Effector memory CD4-positive, alpha-beta T cell (primary cell): ENCODE measurements at places on chromosomes 1 and 21.

DNA sequence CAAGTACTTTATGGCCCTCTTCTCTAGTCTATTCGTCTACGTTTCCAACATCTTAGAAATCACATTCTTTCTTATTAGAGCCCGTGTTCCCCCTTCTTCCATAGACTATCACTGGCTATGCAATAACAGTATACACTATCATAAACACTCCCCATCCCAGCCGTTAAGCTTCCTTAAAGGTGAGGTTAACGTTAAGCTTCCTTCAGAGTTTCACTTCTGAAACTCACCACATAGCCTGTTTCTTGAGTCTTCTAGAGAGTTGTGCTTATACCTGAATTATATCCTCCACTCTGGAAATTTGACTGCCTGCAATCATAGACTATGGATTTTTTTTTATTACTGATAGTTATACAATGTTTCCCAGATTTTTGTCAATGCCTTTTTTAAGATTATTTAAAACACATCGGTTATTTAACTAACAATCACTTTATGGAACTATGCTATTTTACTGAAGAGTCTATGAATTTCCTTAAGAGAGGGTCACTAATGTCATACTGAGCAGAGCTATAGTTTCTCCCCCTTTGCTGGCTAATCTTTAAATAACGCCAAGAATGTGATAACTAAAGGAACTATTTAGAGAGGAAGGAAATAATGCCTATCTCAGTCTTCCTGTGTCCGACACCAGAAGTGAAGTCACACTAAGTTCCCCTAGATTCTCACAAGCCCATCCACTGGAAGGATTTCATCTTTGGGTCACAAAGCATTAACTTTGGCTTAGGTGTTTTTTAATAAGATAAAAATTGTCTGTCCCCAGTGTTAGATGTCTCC is 16.8 kb downstream of the FCER1A start:
- DNase-seq, result no peak

GRCh38 chr1:29282135-29282923 is 46.0 kb downstream of the PTPRU start:
- DNase-seq, result no peak

GRCh38 chr1:19717467-19717866 is 52.8 kb downstream of the HTR6 start:
- no peak for DNase-seq

GRCh38 chr1:219626865-219627264 is 14.0 kb upstream of the ZC3H11B start:
- DNase-seq, result no peak

DNA sequence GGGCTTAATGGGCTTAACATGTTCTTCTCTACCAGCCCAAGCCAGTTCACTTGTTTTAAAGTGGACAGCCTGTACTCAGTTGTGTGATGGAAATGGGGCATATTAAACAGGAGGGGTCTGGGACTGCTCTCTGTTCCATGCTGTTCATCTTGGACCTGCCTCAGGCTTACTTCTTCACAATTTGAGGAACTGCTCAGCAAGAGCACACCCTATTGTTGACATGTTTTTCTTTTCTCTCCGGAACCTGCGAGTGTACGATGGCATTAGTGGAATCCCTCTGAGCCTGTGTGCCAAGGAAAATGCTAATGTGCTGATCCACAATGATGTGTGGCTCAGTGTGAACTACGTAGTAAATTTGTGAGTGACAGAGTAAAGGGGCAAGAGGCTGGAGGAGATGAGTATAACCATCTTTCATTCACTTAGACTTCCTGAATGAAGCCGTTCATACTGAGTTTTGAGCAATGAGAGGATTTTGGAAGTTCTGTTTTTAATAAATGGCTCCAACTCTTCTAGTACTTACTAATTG is 6.9 kb downstream of the AHCYL1 start:
- no peak for DNase-seq

DNA sequence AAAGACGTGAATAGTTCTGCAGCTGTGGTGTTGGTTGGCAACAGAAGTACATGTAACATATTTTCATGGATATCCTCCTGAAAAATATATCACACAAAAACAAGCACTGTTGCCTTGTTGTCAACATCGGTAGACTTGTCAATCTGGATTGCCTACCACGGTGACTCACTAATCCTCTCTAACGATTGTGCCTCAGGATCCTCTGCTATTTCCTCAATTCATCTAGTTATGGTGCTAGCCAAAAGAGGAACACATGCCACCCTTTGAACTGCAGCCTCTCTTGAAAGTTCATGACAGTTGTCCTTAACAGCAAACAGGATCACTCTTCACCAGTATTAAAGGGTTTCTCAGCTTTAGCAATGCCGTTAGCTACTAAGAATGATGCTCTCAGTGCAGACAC is 25.7 kb downstream of the RASAL2 start:
- DNase-seq, result no peak

DNA sequence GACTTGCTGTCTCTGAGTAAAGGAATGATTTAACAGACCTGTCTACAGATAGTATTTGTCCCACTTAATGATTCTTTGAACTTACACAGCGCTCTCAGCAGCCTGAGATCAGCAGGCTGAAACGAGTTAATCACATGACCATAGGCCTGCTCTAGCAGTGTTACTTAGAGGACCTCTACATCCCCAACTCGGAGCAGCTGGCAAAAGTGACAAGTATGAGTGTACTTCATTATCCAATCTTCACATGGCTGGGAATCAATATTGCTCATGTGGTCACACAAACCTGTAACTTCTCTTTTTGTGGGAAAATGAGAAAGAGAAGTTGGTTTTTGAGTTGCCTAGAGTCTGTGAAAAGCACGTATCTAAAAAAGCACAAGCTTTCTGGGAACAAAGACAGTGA is 11.4 kb upstream of the ATP13A2 start:
- no peak for DNase-seq

DNA sequence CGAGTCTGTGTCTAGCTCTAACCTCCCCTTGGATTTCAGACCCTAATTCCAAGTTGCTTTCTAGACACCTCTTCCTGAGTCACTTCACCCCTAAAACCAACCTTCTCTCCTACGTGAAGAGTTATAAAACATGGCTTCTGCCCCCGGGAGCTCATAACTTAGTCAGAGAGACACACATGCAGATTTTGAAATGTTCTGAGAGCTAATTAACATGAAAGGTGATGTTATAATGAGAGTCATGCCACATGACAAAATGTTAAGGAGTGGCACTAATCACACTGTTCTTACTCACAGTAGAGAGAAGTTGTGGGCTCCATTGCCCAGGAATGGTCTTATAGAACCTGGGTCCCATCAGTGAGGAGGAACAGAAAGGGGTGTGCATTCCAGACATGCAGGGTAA is 117.1 kb downstream of the LRIG2 start:
- no peak for DNase-seq

GRCh38 chr1:199335496-199335895 is 692.0 kb upstream of the NR5A2 start:
- DNase-seq, result no peak

GRCh38 chr21:42581336-42581992 is 67.8 kb downstream of the SLC37A1 start:
- DNase-seq, result no peak

- DNase-seq, result no peak
Observed at GRCh38 chr1:111736548-111737215, 2.5 kb downstream of the INKA2 start.

- no peak for DNase-seq
Observed at GRCh38 chr1:55204997-55205396, 10.2 kb downstream of the USP24 start.

GRCh38 chr1:203026031-203026665 is at the start of gene PPFIA4:
Gene PPFIA4 (plus strand): TSS chr1:203026491. CDS start chr1:203039009, 12,518 bp downstream.
- peak; percentile 78 for DNase-seq

GRCh38 chr1:178572604-178573003 is 59.7 kb downstream of the TEX35 start:
- DNase-seq, result no peak

DNA sequence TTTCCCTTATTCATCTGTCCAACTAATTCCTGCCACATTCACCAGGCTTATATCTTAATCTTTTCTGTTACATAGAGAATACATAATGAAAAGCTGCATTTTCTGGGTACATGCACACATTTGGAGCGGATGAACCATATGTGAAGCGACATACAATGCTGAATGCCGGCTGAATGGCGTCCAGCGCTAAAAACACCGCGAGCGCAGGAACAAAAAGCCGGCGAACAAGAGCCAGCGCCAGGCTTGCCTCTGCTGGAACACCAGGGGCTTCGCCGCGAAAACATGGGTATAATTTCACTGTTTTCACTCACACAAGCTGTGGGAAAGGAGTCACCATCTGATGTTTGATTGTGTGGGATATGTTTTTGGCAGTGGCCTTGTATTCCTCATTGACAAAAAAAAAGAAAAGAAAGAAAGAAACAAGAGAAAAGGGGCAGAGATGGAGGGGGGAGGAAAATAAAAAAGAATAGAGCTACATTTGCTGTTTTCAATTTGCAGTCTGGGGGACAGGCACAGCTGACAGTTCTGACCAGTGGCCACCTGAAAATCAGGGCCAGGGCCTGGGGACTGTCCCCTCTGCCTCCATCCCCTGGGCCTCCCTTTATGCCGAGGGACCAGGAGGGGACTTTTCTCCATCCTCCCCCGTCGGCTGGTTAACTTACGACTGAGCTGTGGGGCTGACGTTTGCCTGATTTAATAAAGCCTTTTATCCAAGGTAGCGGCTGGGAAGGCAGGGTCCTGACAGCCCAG is 70.2 kb upstream of the OLIG2 start:
- no peak for DNase-seq

GRCh38 chr1:1169429-1170214 is 4.1 kb upstream of the TTLL10 start:
- DNase-seq, result no peak

GRCh38 chr1:63329621-63330330 is 7.4 kb downstream of the FOXD3 start:
- no peak for DNase-seq

DNA sequence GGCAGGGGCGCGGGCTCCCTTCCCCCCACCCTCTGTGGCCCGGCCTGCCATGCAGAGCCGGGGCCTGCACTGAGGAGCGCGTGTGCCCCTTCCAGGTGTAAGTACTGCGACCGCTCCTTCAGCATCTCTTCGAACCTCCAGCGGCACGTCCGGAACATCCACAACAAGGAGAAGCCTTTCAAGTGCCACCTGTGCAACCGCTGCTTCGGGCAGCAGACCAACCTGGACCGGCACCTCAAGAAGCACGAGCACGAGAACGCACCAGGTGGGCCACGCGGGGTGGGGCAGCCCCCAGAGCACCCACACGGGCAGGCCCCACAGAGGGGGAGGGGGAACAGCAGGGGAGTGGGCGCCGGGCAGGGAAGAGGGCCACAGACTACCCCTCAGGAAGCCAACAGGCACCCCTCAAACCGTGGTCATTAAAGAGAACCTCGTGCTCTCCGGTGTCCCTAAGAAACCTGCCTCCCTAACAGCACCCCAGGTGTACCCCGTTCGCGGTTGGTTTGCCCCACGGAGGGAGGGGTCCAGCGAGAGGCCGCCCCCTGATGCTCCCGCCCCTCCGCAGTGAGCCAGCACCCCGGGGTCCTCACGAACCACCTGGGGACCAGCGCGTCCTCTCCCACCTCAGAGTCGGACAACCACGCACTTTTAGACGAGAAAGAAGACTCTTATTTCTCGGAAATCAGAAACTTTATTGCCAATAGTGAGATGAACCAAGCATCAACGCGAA is 28.8 kb upstream of the ARHGEF16 start:
- no peak for DNase-seq

GRCh38 chr21:45048968-45049367 is 25.4 kb upstream of the ADARB1 start:
- no peak for DNase-seq
